Dermis blood vessel endothelial cell (primary cell): ENCODE measurements at places on chromosomes 1 and 21.

GRCh38 chr1:85387781-85388180, 77.2 kb downstream of the DDAH1 start:
- peak; percentile 47 for DNase-seq

DNA sequence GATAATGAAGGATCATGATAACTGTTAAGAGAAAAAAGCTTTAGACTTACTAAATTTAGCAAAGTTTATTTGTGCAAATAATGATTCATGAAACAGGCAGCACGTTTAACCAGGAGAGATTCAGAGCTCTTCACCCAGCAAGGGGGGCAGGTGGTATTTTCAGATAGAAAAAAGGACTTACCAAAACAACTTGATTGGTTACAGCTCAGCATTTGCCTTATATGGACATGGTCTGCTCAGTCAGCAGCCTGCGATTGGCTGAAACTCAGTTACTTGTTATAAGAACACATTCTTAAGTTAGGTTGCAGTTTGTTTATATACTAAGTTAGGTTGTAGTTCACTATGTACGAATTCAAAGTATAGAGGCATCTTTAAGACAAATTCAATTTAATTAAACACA, 165.6 kb downstream of the DUSP10 start:
- DNase-seq = peak; percentile 3

- peak; percentile 37 for DNase-seq
Measured at GRCh38 chr1:47568763-47569162, 130.9 kb downstream of the FOXD2 start.

- DNase-seq = no peak
Measured at GRCh38 chr1:168216171-168216570, 9.6 kb upstream of the SFT2D2 start.
